ENCODE measurements at places on chromosomes 6 and 20.

DNA sequence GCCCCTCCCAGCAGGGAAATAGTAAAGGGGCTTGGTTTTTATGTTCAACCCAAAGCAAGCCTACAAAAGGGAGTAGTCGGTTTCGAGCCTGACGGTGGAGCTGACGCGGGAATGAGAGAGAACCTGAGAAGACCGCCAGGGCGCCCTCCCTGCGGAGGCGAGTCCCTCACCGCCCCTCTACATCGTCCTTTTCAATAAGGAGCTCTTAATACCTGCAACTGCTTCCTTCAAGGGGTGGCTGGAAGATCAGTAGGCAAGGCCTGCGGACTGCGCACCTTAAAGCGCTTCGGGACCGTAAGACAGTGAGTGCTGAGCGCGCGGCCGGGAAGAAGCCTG is 709 bp upstream of the ZNF76 start:
- no peak for DNase-seq

DNA sequence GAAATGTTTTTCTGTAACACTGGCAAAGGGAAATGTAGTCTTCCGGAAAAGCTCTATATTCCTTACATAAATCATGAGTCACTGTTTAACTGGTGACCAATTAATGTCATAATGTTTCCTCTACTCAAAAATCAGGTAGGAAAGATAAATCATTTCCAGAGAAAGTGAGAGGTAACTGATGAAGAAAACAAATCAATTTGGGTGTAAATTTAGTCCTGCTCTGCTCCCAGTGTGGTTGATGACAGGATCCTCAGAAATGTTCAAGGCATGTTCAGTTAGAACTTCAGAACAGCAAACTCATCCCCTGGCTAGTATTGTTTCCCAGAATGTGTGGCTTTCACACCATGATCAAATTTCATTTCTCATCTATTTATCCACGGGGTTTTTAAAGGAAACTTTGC is 38.8 kb upstream of the SPACA1 start:
- no peak for DNase-seq

DNA sequence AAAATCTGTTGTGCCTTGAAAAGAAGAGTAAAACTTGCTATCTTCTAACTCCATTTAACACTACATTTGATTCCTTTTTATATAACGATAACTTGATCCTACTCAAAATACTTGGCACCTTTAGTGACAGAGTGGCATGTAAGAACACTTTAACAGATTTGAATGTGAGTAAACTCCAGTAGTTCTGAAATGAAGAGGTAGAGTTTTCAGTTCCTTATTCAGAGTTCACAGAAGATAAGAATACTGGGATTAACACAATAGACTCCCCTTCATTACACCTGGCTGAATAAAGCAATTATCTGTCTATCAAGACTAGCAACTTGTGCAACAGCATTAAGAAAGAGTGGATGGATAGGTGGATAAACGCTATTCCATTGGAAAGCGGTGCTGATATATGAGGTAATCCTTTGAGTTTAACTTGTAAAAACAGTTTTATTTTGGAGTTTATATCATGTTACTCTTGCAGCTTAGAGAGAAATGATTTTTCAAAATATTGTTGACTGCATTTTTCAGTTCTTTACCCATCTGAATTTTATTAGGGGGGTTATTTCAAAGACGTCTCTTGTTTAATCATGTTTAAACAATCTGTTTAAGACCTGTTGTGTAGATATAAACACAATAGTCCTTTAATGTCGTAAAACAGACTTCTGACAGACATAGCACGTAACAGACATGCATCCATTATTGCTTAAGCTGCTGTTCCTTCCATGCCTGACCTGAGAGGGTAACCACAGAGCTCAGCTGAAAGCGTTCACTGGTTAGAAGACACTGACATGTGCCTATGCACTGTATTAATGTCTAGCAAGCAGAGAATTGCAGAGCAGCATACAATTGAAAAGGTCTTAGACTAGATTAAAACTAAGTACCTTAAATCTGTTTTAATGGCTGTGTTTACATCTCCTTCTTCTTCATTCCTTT is 102.4 kb upstream of the SUPT3H start:
- DNase-seq, result no peak

DNA sequence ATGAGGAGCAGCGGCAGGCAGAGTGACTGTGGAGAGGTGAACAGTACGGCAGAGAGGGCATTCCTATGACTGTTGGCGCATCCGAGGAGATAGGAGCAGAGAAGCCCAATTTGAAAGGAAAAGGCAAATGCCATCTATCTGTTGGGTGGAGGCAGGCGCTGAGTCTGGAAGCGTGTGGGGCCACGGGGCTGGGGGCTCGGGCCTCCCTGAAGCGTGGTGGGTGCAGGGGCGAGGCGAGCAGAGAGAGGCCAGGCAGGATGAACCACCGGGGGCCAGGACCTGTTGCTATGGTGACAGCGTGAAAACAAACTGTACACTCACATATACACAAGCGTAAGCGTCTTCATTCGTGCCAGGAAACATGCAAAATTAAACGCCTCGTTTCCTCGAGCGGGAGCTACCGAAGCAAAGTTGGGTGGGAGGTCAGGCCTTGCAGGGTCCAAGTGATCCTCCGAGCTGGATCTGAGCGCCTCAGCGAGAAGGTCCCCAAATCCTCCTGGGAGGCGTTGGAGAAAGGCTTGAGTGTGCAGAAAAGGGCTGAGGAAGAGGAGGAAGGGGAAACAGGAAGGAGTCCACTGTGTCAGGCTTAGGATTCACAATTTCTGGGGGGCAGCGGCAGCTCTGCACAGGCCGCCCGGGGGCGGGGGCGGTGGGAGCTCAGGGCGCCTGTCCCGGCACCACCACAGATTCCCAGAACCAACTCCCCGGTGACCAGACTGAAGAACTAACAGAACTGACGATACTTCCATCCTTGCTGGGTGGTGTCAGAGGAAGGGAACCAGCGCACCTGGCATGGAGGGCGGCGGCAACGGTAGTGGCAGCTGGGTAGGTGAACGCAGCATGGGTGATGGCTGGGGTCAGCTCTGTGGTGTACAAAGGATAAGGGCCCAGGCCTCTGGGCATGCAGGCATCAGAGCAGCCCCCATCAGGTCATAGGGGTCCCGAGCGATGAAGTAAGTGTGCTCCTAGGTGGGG is 68.2 kb downstream of the KHDC1L start:
- DNase-seq, result no peak

GRCh38 chr6:159578629-159579028 is 114.4 kb downstream of the SOD2 start:
- no peak for DNase-seq

- DNase-seq, result no peak
Measured at GRCh38 chr20:42100137-42100704, 482.0 kb upstream of the CHD6 start.

DNA sequence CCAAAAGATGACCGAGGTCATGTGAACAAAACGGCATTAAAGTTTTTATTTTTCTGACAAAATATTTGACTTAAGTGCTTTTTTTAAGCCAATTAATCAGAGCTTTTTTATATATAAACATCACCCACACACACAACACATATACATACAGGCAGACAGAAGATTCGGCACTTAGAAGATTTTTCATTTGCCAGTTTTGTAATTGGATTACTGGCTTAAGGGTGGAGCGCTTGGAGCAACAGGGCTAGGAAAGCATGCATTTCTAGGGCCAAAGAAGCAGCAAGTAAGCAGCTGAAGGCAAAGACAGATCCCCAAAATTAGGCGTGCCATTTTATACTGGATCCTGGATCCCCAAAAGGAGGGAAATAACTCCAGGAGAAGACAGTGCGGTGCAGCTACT is 30.3 kb downstream of the SAMD5 start:
- DNase-seq, result no peak

DNA sequence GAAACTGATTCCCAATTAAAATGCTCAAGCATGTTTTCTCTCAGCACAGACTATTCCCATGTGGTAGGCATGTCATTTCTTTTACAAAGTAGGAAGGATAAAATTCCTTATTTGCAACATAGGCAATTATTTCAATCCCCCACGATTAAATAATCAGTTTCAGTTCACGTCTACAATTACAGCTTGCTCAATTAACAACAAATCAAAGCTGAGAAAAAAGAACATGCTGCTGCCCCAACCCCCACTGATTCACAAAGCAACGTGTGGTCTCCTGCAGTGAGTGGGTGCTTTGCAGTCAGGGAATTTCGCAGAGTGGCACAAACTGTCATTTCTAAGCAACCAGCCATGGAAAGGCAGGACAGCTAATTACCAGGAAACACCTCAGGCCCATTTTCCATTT is 17.0 kb downstream of the RNASET2 start:
- no peak for DNase-seq

DNA sequence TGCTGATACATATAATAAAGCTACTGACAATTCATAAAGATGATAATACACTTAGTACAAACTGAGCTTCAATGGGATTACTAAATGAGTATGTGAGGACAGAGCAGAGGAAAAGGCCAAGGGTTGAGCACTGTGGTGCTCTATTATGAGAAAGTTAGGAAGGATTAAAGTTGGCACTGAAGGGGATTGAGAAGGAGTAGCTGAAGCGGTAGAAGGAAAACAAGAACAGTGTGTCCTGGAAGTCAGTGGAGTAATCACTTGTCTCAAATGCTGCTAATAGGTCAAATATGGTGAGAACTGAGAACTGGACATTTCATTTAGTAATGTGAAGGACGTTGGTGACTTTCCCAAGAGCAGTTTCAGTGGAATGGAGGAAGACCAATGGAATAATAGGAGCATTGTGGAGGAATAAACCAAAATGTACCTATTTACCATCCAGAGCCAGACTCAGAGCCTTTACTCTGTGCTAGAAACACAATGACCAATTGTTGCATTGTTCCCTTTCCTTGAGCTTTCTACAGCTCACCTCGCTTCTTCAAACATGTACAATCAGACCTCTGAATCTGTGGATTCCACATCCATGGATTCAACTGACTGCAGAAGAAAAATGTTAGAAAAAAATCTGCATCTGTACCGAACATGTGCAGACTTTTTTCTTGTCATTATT is 255.9 kb downstream of the LAMA2 start:
- DNase-seq, result no peak

DNA sequence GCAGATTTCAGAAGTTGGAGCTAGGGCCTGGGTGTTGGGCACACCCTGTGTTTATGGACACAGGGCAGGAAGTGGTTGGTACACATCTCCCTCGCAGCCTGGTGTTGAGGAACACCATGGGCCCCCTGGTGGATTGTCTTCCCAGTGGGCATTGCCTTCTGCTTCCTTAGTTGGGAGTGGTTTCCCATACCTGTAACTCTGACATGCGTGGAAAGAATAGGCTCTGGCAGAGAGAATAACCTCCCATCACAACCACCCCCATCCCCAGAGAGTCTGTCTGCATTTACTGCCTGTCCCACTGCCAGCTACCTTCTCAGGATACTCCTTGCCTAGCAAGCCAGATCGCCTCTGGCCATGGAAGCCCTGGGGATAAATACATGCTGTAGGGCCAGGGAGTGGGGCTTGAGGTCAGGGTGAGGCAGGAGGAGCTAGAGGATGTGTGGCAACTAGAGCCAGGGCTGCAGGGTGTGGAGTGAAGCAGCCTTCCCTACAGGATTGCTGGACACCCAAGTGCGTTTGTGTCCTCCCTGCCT is 14.7 kb downstream of the LRRC73 start:
- no peak for DNase-seq

GRCh38 chr6:14724549-14724948 is 521.3 kb upstream of the JARID2 start:
- no peak for DNase-seq

GRCh38 chr6:98957450-98957849 is 9.7 kb upstream of the FBXL4 start:
- DNase-seq, result no peak

- DNase-seq, result peak; percentile 33
Measured at GRCh38 chr6:161228921-161229591, 44.8 kb downstream of the AGPAT4 start.

GRCh38 chr20:36591854-36592641 is 13.5 kb upstream of the RAB5IF start:
- DNase-seq, result peak; percentile 57

DNA sequence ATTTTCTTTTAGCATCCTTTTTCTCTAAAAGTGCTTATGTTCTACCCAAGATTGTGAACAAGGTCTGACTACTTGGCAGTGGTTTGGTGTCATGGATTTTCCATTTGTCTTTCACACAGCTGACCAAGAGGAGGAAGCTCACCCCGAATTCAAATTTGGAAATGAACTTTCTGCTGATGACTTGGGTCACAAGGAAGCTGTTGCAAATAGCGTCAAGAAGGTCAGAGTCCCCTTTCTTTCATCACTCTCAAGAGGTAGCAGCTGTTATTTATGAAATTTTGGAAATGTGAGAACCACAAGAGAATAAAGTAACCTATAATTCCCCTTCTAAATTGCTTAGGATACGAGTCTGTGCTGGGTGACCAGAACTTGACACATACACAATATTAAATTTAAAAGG is 113.0 kb upstream of the LAMP5 start:
- no peak for DNase-seq

DNA sequence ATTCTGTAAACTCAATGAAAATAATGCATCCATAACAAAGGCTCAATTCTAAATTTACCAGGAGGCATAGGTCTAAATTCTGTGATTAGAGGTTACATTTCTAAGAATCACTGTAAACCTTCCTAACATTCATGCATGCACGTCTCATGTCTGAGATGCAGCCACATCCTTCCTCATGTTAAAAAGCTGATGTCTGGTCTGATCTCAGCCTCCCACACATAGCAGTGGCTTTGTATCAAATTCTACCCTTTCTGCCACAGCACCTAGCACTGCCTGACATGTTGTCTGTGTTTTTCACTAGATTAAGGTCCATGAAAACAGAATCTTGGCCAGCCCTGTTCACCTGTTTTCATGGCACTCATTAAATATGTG is 171.1 kb downstream of the WDR27 start:
- DNase-seq, result peak; percentile 56

DNA sequence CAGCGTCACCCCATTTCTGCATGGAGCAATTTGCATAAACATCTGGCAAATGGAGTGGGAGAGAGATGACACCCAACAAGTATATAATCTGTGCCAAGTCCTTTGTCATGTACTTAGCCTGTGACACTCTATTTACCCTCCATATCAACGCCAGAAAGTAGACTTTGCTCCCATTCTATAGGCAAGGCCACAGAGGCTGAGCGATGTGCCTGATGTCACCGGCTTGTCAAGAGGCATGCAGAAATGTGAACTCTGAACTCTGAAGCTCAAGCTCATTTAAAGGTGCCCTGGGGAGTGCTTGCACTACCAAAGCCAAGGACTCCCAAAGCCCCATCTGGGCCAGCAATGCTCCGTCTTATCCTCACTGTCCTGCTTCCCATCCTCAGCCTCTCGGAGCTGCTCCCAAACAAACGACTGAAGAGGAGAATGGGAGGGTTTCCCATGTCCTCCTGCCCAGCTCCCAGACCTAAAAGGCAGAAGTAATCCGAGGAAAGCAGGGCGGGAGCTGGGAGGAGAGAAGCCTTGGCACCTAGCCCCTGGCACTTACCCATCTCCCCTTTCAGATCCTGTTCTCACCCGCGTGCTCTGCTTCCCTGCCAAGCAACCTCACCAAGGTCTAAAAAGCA is 9.2 kb downstream of the CPNE5 start:
- DNase-seq, result no peak

DNA sequence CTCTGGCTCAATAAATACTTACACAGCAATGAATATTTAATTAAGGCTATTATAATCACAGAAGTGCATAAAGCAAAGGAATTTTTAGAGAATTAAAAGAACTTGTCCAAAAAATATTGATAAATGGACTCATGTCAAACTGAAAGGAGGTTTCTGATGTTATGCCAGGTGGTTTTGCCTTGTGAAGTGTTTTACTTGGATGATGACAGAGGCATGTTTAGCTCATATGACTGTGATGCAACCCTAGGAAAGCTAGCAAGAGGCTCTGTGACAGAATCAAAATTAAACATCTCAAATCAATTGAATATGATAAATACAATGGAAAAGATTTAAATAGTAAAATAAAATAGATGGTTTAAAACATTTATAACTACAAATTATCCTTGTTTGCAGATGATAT is 137.3 kb downstream of the TMEM200A start:
- no peak for DNase-seq

- DNase-seq, result no peak
Measured at GRCh38 chr20:5767493-5768098, 17.4 kb downstream of the SHLD1 start.
